HCT116 (cell line): ENCODE measurements at places on chromosomes 4 and X.

DNA sequence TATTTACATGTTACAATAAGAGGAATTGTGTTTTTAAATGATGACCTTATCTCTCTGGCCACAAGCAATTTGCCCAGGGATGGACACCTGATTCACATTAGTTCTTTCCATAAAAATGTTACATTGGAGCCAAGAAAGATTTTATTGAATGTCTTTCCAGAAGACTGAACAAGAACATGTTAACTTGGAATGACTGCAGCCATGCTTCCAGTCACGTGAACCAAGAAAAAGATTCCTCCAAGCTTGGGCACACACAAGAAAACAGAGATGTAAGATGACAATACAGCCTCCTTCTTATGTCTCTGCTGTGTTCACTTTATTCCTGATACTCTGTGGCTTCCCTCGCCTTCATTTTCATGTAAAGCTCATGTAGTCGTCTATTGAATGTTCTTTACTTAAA is 737.6 kb downstream of the TRIML1 start:
- DNase-seq = no peak

DNA sequence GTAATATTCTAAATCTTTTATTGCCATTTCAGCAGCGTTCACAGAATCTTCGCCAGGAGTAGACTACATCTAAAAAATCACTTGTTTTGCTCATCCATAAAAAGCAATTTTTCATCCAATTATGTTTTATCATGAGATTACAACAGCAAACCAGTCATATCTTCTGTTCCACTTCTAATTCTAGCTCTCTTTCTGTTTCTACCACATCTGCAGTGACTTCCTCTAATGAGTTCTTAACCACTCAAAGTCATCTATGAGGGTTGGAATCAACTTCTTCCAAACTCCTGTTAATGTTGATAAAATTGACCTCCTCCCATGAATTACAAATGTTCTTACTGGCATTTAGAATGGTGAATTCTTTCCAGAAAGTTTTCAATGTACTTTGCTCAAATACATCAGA is 174.4 kb upstream of the BRWD3 start:
- DNase-seq = no peak

DNA sequence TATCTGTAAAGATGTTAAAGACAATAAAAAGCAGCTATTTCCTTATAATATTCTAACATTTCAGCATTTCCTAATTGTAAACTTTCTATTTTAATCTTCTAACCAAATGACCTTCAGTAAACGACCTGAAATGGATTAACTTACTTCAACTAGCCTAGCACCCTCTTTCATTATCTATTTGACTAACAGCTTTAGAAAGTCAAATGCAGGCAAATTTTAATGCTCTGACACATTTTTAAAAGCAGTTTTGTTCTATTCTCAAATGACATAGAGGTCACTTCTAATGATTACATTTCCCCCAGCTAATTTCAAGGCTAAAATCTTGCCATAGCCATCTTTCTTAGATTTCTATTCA is 41.9 kb downstream of the SLC7A11 start:
- DNase-seq = no peak

DNA sequence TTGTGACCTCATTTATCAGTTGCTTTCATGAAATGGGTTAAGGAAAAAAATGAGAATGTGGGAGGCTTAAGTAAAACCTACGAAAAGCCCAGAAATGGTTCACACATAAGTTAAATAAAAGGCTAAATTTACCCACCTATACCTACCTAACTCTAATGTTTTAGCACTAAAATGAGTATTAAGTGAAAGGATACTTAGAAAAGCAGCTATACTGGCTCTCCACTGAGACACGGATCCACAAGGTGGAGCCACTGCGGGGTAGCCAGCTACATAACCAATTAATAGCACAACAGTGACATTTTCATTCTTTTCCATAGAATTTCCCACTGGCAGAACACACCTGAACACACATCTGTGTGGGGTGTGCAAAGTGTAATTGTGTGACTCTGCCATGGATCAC is 101.9 kb downstream of the MAML3 start:
- DNase-seq = peak; percentile 22

DNA sequence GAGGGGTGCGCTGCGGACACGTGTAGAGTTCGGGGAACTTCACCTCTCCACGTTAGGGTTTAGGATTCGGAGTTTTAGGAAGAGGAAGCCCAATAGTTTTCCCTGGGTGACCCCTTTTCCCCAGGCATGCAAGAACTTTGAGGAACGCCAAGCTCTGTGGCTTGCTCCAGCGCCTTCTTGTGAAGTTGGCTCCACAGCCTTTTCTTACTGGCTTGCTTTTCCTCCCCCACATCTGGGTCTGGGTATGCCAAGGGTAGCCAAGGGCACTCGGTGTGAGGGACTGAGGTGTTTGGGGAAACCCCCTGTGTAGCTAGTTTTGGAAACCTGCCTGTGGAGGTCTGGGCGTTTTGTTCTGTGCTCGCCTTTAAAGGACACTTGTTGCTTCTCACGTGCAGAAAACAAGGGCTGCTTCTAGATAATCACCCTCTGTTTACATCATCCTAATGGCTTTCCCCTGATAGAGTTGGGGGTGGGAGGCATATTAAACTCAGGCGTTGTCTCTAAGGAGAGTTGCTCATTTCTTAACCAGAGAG is 746 bp downstream of the EDNRA start:
- no peak for DNase-seq

- no peak for DNase-seq
Observed at GRCh38 chr4:7810783-7811535, 128.7 kb downstream of the AFAP1 start.

- DNase-seq = no peak
Observed at GRCh38 chr4:70902577-70903290, 565 bp downstream of the MOB1B start.

GRCh38 chrX:113222305-113222704 is 381.7 kb upstream of the AMOT start:
- DNase-seq = no peak

DNA sequence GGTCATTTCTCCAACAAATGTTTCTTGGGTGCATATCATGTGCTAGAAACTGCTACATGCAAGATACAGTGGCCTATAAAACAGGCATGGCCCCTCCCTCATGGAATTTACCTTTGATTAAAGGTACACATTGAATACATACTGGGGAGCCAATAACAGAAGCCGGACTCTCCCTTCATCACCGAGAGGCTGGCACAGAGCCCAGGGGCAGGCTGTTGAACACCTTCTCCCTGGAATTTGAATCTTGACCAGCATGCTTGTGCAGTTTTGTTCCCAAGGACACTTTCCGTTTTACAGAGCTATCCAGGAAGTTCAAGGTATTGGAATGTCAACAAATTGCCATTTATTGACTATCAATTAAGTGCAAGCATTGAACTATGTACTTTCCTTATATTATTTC is 33.2 kb downstream of the PPARGC1A start:
- no peak for DNase-seq

GRCh38 chr4:181364504-181364903 is 878.7 kb upstream of the TENM3 start:
- no peak for DNase-seq

DNA sequence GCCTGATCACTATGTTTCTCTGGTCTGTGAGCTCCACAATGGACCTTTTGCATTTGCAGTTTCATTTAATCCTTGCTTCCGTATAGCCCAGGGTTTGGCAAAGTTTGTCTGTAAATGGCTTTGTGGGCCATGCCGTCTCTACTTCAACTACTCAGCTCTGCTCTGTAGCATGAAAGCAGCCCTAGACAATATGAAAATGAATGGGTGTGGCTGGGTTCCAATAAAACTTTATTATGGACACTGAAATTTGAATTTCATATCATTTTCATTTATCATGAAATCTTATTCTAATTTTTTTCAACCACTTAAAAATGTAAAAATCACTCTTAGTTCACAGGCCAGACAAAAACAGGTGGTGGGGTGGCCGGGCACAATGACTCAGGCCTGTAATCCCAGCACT is 41.5 kb downstream of the ACE2 start:
- no peak for DNase-seq

DNA sequence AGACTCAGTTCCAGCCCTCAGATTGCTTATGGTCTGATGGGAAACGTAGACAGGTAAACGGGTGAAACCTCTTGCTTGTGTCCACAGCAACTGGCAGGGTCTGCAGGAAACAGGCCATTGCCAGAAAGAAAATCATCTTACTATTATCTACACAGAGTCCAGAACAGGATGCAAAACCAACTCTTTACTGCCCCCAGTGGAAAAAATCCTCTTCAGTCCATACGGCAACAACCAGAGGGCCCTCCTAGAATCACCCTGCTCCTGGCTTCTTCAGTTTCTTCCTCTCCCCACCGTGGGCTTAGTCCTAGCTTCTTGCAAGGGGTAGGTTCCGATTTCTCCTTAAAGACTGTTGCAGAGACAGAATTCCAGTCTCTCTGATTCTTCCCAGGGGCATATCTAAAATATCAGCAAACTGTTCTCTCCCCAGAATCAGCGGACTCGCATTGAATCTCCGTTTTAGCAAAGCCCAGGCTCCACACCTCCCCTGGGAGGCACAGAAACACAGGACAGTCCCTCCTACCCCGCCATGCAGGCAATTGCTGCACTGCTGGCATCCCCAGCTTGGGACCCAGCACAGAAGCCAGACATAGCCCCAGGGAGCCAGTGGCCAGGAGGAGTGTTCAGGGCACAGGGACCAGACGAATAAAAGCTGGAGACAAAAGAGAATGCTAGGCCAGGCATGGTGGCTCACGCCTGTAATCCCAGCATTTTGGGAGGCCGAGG is 41.0 kb upstream of the SH3RF1 start:
- peak; percentile 66 for DNase-seq

GRCh38 chr4:75599647-75600046 is 30.7 kb downstream of the CDKL2 start:
- no peak for DNase-seq

GRCh38 chr4:2303686-2304320 is 41.9 kb upstream of the MXD4 start:
- no peak for DNase-seq

DNA sequence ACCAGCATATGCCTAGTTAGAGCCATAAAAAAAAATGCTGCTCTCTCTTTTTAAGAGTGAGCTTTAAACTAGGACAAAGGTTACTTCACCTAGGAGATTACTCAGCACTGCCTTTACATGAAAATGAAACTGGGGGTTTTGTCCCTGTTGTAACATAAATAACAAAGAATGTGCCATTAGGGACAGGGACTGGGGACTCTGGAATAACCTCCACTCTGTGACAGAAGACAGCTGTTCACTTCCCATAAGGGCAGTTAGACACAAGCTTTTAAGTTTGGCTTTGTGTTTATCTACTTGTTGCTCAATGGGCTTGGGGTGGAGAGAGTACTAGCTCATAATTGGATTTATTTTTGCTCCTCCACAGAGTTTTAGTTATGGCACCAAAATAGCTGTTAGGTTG is 11.9 kb downstream of the ENPEP start:
- DNase-seq = no peak

DNA sequence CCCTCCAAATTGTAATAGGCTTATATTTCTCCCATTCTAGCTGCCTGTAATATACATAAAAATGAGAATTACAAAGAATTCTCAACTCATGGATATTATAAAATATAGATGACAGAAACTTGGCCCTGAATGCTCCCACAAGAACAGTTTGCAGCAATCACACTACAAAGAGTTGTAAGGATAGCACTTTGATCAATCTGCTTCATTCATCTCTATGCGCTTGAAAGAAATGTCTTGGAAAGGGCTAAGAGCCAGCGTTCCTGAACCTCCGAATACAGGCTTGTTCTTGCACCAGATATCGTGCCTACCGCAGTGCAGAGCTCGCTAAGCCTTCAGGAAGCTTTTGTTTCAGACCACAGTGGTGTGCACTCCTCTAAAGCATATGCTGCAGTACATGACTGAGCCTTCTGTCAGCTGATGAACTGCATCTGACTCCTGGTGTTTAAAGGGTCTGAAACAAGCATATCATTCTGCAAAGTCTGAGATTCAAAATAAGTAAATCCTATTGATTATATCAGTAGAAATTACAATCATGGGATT is 417.6 kb upstream of the ZFP42 start:
- no peak for DNase-seq

GRCh38 chr4:173076903-173077634 is 91.5 kb upstream of the GALNT7 start:
- no peak for DNase-seq

DNA sequence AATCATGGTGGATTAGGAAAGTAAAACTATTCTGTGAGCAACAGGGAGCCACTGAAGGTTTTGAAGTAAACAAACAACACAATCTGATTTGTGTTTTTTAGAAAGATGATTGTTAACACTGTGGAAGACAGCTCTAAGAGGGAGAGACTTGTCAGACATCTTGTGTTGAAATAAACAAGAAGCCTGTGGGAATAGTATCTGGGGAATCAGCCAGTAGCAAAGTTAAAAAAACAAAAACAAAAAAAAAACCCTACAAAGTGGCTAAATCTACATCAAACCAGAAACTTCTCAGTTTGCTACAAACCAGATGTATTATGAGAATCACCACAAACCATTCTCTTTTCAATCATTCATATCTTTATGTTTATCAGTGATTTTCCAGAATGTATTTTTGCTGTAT is 125.7 kb upstream of the GPC4 start:
- no peak for DNase-seq

- DNase-seq = no peak
Observed at GRCh38 chr4:168601899-168602298, 105.0 kb downstream of the PALLD start.

DNA sequence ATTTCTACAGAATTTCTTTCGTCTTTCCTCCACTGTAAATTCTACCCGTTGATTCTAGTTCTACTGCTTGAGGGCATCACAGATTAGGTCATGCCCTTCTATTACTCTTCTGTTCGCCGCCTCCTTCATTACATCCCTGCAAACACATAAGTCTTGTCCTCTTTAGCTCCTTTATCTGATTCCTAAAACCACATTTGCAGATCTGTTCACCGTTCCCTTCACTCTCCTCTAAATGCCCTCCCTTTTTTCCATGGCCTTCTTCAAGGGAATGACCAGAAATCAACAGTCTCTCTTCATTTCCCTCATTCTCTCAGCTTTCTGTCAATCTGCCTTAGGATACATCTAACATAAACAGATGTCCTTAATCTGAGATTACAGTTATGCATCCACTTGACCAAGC is 43.1 kb downstream of the BTC start:
- no peak for DNase-seq

DNA sequence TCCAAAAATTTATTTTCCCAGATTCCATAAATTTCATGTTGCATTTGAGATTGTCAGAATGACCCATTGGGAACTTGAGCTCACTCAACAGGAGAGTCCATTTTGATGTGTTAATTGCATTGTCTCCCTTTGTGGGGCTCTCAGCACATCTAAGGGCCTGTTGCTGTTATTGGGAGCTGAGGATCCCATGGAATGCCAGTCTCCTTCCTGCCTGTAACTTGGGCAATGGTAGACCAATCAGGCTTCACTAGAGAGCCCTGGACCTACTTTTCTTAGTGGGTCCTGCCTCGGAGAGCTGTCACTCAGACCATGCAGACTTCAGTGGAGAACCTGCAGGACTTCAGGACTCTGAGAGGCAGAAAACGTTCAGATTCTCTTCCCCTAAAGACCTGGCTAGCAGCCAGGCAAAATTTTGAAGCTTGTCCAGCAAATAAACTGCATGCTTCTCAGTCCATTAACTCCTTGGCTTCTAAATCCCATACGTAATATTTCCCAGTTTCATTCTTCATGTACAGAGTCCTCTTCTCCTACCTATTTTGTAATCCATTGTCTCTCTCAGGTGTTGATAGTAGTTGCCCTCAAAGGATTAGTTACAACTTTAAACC is 25.1 kb downstream of the OCRL start:
- no peak for DNase-seq

GRCh38 chr4:9954468-9954867 is 66.8 kb downstream of the SLC2A9 start:
- DNase-seq = no peak
